ENCODE measurements at places on chromosomes 4 and X. TPM values are rescaled to one million over a fixed set of nuclear protein-coding genes. Genes with fewer than 3 reads are reported as not detected.

GRCh38 chr4:67933038-67933437 lies 30.3 kb downstream of the TMPRSS11A start:
- DNase-seq: no peak

GRCh38 chrX:47221756-47222155 lies 3.3 kb downstream of the CDK16 start:
- DNase-seq: no peak

DNA sequence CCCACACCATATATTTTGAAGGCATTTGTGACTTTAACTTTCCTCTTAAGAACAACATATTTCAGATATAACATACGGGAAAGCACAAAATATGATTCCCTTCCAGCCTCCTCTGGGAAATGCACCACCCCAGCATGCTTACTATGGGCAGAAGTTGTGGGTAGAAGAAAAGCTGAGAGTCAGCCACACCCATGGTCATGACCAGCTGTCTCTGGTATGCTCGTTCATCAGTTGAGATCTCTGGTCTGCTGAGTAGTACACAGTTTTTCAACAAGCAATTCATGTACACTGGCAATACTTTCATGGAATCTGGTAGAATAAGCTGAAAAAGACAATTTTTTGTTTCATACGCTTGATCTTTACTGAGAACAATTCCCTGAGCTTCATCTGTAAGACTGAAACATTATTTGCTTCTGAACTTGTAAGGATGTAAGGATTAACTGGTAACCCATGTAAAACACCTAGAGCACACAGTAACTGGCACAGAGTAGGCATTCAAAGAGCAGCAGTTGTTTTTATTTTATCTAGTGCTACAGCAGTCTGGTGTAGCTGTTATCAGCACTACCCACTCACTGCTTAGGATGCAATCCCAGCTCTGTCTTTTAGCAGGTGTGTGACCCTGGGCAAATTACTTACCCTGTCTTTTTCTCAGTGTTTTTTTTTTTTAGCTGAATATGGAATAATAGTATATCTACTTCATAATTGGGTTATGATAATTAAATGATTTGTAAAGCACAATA lies 47.6 kb downstream of the METTL14 start:
- no peak for DNase-seq

GRCh38 chr4:127849505-127850234 lies 31.0 kb upstream of the PLK4 start:
- no peak for DNase-seq

DNA sequence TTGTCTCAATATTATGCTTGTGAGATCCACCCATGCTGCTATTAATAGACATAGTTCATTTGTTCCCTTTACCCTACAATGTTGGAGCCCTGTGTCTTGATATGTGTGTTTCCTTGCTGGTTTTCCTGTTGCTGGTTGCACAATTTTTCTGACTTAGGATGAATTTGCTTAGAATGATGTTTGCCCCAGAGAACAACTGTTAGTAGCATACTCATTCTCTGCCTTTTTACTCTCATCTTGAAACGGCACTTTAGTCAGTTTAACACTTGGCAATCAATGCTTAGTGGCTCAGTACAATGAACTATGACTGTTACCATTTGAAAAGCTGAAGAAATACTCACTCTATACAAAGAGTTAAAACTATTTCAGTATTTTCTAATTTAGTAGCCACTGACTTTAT lies 158.8 kb upstream of the NDST4 start:
- no peak for DNase-seq

Gene WWC2
- 106 TPM for total RNA-seq

GRCh38 chr4:185834088-185834487 lies 22.1 kb upstream of the SORBS2 start:
- no peak for DNase-seq

Gene SLC6A14
- total RNA-seq: not detected

- DNase-seq: no peak
Observed at GRCh38 chrX:31819455-31819854, 747.6 kb upstream of the FTHL17 start.

DNA sequence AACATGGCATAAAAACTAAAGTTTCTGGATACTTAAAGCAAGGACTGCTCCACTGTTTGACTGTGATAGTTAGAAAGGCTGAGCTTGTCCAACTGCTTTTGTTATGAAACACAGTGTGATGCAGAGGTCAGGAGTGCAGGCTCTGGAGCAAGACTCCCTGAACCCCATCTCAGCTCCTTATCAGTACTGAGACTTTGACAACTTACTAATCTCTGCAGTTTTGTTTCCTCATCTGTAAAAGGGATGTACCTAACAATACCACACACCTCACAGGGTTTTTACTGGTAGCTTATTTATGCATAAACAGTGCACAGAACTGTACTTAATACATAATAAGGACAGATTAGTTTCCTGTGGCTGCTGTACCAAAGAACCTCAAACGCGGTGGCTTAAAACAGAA lies 804.3 kb downstream of the FSTL5 start:
- no peak for DNase-seq

- DNase-seq: peak; percentile 62
Observed at GRCh38 chr4:786074-786741, 39.7 kb downstream of the CPLX1 start.

DNA sequence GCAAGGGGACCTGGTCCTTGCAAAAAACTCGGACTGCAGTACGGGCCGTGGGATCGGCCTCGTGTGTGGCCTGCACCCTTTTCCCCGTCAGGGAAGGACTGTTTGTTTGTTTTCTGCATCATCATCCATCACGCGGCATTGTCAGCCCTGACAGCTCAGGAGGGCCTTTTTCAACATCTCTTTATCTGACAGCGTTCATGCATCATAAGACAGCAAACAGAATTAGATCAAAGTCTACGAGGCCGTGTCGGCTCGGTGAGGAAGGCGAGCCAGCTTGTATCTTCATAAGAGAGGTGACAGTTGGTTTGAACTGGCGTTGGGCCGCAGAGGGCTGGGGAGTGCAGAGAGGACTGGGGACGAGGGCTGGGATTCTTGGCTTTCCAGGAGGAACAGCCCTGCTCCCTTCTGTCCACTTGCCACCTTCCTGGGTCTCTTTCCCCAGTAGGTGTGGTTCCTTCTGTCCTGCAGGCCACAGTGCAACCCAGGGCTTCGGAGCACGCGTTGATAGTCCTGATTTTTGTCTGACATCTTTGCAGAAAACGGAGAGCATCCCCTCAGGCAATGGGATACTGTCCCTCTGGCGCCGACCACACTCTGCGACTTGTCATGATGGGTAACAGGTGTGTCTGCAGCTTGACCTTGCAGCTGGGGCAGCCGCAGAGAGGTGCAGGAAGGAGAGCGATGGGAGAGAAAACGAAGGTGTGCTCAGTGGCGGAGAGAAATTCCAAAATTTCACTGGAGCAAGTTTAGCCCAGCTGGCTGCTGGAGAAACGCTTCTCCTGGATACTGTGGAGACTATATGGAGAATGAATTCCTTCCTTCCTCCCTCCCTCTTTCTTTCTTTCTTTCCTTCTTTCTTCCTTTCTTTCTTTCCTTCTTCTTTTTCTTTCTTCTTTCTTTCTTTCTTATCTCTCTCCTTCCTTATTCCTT lies 104.0 kb upstream of the SHOX start:
- DNase-seq: peak; percentile 46

GRCh38 chr4:124931050-124931449 lies 218.5 kb upstream of the ANKRD50 start:
- no peak for DNase-seq
